ENCODE measurements at places on chromosomes 7 and 10. TPM values are rescaled to one million over a fixed set of nuclear protein-coding genes. Genes with fewer than 3 reads are reported as not detected.

The AQP1 gene
- 0.26 TPM for total RNA-seq

The CTAGE8 gene
- total RNA-seq, result not detected

DNA sequence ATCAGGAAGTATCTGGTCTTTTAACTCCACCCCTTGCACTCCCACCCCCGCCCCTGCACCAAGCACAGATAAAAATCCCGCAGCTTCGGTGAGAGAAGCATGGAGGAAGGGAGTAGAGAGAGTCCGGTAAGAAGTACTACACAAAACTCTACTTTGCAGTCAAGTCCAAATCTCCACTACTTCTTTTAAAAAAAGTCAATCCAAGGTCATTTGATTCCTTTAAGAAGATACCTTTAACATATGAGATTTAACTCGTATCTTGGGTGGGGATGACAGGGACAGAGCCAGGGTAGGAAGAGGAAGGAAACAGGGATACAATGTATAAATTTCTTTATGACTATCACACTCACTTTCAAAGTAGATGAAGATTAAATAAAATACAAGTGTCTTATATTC, 132.1 kb downstream of the NRBF2 start:
- DNase-seq, result peak; percentile 54

DNA sequence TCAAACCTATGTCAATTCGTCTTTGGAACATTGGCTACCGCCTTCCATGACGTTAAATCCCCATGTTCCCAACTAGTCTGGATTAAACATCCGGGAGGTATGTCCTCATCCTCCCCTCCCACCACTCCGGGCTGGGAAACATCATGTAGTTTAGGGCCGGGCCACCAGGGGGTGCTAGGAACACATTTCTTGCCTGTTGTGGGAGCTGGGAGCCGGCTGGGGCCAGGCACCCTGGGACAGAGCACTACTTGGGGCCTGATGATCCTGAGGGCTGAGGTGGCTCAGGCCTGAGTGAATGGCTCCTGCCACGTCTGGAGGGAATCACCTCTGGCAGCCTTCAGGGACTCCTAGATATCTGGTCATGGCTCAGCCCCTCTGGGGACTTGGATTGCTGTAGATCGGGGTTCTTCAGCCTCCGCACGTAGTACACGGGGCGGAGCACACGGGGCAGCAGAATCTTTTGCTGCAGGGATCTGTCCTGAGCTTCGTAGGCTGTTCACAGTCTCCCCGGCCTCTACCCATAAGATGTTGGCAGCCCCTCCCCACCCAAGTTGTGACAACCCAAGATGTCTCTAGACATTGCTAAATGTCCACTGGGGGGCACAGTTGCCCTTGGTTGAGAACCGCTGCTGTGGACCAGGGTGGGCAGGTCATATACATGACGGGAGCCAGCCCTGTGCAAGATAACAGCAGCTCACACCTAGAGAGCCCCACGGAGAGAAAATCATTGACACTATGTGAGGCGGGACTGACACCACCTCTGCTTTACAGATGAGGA, 141.2 kb upstream of the ZNF716 start:
- DNase-seq, result no peak

- DNase-seq, result no peak
Measured at GRCh38 chr7:47757921-47758411, 176.1 kb upstream of the TNS3 start.

DNA sequence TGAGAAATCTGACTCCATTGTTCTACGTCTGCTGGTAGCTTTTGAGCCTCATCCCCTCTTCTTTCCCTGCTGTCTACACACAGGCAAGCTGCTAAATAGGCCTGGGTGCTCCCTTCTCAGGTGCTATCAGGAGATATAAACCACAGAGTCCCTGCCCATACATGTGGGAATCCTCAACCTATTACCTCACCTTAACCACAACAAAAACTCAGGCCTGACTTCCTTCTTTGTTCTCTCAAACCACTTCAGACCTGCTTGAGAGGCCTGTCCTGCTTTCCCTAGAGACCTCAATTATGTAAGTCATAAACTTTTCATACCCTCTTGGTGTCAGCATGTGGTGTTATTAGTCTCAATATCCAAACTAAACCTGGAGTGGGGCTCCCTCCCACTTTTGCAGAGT, 75.0 kb upstream of the MAGI2 start:
- DNase-seq, result no peak

DNA sequence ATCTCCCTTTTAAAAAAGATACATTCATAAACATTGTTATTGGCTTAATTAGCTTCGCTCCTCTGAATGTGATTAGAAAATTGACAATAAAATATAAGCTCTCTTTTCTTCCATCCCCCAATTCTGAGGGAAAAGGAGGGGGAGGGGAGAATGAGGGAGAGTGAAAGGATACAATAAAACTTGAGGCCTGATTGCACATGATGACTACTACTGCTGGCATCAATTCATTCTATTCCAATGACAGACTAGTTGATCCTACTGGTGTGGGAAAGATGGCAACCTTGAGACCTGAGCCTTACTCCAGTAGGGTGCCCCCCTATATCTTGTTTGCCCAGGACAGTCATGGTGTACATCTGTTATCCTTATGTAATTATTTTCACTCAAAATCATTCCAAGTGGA, 4.5 kb upstream of the IQUB start:
- no peak for DNase-seq

Measured in NCI-H460 (cell line).